T-cell (primary cell): ENCODE measurements at places on chromosomes 4 and X.

GRCh38 chr4:76950052-76950955 is 752 bp downstream of the SEPTIN11 start:
- peak; percentile 17 for DNase-seq

- no peak for DNase-seq
These were observed 3.5 kb downstream of the ZAR1 start for GRCh38 chr4:48493452-48494100.

GRCh38 chr4:156977435-156978160 is 6.0 kb upstream of the PDGFC start:
- no peak for DNase-seq

- DNase-seq = no peak
These were observed 23.1 kb downstream of the DMD start for GRCh38 chrX:33188286-33188685.

DNA sequence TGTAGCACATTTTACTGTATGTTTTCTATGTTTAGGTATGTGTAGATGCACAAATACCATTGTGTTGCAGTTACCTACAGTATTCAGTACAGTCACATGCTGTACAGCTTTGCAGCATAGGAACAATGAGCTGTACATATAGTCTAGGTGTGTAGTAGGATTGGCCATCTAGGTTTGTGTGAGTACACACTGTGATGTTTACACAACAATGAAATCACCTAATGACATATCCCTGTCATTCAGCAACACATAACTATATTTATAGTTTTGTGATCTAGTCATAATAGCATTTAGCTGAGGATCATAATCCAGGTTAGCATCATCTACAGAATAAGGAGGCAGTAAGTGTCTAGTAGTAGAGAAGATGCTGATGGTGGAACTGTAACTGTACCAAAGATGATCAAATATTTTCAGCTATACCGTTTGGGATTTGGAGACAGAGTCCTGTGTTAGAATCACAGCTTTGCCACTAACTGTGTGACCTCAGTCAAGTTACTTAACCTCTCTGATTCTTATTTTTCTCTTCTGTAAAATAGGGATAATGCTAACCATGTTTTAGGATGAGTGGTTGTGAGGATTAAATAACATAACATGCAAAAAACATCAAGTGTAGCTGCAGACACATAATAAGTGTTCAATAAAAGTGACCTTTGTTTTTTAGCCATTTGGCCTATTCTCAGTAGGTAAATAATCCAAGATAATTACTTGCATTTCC is 73.3 kb downstream of the LIMCH1 start:
- DNase-seq = no peak

GRCh38 chr4:82561786-82562563 is at the start of gene TMEM150C:
Gene TMEM150C, minus strand, starts transcription at chr4:82561988. Its CDS starts 57,331 bp downstream, at chr4:82504657.
- DNase-seq = no peak

- DNase-seq = no peak
These were observed 88.4 kb upstream of the TET2 start for GRCh38 chr4:105058177-105058812.

DNA sequence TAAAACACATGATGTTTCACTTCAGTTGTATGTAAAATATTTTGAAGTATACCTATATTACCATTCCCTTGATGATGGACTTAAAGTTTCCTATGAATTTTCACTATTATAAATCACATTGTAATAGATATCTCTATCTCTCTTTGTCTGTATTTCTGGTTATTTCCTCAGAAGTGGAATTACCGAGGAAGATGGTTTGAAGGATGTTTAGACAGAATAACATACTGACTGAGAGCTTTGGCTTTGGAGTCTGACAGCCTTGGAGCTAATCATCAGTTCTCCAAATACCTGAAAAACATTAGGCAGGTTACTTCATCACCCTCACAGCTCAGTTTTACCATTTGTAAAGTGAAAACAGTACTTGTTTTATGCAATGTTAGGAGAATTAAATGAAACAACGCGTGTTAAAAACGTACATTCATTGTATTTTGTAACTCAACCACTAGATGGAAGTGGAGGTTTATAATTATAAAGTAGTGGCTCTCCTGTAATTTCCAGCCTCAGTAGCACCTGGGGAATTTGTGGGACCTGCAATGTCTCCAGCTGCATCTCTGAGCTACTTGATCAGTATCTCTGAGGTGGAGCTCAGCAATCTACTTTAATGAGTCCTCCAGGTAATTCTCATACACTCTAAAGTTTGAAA is 14.3 kb downstream of the JCHAIN start:
- no peak for DNase-seq

- DNase-seq = no peak
These were observed 30.1 kb downstream of the HAND2 start for GRCh38 chr4:173499658-173500535.

DNA sequence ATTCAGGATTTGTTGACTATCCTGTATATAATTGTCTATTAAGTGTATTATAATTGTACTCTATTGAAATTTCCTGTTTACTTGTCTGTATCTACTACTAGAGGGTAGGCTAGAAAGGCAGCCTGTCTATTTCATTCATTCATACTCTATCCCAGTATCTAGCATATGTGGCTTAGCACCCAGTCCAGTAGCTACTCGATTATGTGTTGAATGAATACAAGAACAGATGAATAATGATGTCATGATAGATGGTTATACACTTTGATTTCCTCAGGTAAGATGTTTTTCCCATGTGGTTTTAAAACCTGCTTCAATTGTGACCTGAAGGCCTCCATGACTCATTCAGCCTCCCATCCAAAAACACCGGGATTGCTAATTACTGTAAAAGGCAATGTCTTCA is 68.0 kb downstream of the IL21 start:
- no peak for DNase-seq

DNA sequence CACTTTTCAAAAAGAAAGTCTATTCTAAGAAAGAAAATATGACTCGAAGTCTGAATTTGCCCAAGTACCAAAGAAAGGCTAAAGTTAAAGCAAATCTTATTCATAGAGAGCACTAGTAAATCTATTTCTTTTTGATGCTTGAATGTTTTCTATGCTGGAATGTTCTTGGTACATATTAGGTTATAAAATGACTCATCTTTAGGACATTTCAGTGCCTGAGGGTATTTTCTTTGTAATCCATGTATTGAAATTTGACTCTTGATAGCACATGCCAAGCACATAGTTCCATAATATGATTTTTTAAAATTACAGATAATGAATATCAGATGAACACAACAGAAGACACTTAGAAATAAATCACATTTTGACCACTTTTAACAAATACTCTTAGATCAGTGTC is 232.8 kb downstream of the TRIML1 start:
- no peak for DNase-seq

- DNase-seq = no peak
These were observed 93.6 kb downstream of the LIMCH1 start for GRCh38 chr4:41631523-41631922.

DNA sequence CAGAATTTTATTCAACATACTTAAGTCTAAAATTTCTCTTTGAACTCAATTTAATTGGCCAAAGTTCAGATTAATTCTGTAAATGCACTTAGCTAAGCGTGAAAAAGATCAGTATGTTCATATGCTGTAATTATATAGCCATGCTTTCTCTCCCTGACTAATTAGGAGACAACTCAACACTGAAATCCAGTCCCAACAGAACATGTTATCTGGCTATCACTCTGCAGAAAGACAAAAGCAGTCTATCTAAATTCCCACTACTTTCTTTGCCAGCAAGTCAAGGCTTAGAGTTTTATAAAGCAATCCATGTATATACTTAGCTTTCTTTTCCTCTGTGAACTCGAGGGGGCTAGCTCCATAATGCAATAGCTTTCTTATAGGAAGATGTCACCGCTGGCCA is 16.0 kb upstream of the USP46 start:
- DNase-seq = no peak

DNA sequence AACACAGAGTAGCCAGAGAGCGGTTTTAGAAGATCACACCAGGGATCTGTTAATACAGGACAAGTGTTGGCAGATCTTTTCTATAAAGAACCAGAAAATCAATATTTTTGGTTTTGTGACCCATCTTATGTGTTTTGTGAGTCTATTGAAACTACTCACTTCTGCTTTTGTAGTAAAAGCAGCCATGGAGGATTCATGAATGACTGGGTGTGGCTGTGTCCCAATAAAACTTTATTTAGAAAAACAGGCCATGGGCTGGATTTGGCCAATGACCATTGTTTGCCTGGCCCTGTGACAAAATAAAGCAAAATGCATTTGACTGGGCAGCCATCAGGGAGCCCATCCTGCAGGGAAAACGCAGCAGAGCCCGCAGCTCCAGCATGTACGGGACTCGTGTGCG is 99.9 kb upstream of the ADRA2C start:
- DNase-seq = no peak

DNA sequence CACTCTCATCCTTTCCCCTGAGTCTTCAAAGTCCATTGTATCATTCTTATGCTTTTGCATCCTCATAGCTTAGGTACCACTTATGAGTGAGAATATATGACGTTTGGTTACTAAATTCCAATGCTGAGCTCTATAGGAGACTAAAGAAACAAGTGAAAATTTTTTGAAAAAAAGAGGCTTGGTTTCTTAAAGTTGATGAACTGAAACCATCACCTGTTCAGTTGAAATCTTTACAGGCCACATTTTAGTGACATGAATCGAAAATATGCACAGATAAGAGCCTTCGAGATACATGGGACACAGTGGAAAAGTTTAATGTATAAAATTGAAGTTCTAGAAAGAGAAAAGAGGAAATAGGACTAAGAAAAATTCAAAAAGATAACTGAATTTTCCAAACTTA is 195.8 kb downstream of the GPM6A start:
- DNase-seq = no peak

DNA sequence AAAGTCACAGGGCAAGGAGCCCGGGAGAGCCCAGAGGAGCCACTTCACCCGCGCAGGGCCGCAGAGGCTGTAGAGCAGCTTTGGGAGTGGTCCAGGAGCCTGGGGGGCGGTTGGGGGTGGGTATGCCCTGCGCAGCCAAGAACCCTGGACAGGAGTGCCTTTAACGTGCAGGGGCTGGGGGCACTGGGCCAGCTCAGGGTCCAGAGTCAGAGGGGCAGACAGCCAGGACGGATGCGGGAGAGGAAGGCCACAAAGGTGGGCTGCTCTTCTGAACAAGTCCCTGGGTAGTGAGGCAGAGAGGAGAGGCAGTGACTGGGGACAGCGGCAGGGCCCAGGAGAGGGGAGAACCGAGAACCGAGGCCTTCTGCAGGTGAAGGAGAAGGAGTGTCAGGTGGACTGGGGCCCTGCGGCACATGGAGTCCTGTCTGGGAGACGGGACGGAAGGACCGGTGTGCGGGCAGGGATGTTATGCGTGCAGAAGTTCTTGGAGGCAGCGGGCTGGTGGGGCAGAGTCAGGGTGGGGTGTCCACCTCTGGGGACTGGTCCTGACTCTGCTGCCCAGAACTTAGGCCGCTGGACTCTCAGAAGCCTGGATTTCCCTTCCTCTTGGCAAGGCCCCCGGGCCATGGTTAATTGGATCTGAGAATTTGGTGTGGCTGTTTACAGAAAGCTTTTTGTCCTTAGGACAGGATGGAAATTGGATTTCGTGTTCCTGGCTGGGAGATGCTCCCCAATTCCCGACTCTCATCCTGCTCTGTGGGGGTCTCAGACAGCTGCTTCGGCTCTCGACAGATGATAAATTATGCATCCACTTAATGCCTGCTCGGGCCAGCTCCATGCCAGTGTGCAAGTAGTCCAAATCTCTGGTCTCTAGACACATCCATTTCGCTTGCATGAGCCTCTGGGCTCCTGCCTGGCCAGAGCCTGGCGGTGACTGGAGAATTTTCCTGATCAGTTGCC is 31.9 kb downstream of the ADRA2C start:
- no peak for DNase-seq

DNA sequence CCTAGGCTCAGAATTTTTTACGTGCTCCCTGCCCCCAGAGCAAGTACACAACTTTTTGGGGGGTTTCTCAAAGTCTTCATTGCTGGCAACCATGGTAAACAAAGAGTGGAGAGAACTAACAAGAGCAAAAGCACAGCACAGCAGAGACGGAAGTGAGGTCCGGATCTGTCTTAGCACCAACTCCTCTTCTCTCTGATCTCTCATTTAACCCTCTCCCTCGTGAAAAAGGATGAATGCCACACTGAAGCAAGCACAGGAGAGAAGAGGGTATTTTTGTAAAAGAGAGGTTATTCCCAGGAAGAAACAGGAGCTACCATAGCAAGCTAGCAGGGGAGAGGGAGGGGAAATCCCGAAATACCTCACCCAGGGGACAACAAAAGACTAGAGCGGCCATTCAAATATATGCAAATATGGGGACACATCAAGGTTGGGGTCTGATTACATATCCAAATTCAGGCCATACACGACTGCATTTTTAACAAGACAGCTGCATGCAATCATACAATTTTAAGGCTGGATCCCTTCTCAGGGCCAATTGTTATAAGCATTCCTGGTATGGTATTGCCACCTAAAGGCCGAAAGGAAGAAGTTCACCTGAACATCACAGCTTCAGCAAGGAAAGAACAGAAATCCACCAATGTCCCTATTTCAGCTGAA is 46.6 kb downstream of the CD40LG start:
- DNase-seq = peak; percentile 56

GRCh38 chr4:99200138-99200537 is 18.9 kb downstream of the ADH6 start:
- no peak for DNase-seq

DNA sequence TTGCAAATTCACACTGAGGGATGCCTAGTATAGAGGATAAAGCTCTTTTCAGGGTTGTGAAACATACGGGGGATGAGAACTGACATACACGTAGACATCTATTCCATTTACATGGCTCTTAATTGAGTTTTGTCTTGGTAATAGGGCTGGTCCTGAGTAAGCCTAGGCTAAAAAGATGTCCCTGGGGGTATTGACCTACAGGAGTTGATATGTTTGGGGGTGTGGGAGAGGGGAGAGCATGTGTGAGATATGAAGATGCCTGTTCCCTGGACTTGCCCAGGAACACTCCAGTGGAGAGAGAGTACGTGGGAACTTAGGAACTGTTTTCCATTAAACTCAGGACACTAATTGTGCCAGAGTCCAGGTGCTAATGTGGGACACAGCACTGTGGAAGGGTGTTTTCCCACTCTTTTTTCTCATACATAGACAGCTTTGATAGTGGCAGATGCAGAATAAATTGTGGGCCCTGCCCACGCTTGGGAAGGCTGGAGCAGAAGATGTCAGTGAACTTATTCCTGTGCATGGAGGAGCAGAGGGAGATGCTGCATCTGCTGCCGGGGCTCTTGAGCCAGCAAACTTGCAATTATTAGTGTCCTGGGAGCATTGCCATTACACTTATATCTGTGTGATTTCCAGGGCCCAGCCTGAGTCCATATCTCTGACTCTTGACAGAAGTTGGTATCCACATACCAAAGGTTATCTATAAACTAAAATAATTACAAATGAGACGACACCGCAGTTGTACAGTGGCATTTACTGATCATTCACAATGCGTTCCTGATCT is 20.7 kb downstream of the SYNPO2 start:
- DNase-seq = no peak

DNA sequence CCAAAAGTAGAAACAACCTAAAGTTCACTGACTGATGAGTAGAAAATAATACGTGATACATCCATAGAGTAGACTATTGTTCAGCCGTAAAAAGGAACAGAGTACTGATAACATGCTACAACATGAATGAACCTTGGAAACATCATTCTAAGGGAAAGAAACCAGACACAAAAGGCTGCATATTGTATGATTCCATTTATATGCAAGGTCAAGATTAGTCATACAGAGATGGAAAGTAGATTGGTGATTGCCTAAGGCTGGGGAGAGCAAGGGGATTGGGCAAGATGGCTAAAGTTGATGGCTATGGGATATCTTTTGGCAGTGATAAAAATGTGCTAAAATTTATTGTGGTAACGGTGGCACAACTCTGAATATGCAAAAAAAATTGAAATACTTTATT is 209.1 kb downstream of the RELL1 start:
- no peak for DNase-seq
